ENCODE measurements at places on chromosomes 5 and 9.

GRCh38 chr9:107141967-107142366 is 141.1 kb upstream of the RAD23B start:
- DNase-seq = no peak

DNA sequence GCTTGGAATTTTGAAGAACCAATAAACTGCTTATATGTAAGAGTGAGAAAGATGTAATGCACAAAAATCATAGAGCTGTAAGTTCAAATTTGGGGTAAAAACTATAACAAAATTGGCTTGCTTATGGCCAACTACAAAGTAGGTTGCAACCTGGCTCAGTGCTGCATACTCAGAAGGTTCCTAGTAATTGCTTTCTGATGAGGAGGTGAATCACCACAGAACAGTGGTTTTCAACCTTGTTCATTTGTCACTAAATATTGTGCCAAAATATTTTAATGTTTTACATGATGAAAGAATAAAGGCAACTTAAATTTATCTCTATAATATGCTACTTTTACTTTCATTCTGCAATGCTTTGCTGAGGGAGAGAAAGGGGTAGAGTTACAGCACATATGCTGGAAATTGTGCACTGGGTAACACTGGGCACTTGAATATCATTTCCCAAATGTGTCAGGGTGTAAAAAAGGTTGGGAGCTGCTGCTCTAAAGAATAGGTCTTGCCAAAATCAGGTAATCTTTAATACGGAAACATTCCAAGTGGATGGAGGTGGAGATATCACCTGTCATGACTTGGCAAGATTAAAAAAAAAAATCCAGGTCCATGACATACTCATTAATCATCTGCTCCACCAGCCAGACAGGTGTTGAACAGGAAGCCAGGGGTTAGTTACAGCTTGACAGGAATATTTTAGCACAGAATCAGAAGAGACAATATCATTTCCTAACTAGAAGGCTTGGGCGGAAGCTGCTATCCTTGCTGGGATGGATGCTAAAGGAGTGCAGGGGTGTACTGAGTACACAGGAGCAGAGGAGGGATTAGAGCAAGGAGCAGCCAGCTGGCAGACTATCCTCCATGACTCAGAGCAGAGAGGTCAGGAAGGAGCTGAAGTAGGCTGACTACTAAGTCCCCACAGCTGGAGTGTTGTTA is 34.6 kb upstream of the CCL21 start:
- DNase-seq = no peak

DNA sequence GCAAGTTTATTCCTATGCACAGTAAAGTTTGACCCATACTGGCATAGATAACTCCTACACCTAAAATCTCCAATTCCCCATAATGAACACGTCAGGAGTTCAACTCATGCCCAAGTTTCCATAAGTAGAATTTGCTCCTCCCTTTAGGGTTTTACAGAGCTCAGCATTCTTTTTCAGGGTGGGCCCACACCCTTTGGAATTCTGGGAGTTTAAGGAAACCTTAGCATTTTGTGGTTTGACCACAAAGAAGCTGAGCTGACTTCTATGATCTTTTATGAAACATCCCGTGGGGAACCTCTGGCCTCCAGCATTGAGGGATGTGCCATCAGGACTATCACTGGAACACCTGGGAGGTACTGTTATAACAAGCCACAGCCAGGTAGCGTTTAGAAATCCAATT is 220.6 kb upstream of the MAP3K1 start:
- no peak for DNase-seq

DNA sequence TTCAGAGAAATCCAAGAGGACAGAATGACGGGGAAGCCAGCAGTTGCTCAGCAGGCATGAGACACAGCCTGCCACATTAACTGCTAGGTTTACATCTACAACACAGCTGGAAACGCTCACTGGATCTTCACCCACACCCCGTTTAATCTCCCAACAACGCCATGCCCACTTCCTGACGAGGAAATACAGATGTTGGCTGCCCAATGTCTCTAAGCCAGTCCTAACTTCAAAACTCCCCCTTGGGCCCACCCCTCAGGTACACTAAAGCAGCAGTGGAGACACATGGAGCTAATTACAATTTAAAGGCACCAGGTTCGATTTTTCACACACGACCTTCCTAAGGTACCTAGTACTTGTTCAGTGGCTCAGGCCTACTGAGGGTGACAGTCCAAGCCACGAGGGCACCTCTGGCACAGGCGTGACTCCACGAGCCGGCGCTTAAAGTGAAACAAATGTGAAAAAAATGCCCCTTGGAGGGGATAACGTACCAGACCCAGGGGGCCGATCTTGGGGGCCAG is 904 bp downstream of the RPL12 start:
- no peak for DNase-seq

- DNase-seq = no peak
These were observed 371.7 kb downstream of the ICE1 start for GRCh38 chr5:5794118-5794560.

- no peak for DNase-seq
These were observed 157.5 kb upstream of the HAPLN1 start for GRCh38 chr5:83877911-83878706.

DNA sequence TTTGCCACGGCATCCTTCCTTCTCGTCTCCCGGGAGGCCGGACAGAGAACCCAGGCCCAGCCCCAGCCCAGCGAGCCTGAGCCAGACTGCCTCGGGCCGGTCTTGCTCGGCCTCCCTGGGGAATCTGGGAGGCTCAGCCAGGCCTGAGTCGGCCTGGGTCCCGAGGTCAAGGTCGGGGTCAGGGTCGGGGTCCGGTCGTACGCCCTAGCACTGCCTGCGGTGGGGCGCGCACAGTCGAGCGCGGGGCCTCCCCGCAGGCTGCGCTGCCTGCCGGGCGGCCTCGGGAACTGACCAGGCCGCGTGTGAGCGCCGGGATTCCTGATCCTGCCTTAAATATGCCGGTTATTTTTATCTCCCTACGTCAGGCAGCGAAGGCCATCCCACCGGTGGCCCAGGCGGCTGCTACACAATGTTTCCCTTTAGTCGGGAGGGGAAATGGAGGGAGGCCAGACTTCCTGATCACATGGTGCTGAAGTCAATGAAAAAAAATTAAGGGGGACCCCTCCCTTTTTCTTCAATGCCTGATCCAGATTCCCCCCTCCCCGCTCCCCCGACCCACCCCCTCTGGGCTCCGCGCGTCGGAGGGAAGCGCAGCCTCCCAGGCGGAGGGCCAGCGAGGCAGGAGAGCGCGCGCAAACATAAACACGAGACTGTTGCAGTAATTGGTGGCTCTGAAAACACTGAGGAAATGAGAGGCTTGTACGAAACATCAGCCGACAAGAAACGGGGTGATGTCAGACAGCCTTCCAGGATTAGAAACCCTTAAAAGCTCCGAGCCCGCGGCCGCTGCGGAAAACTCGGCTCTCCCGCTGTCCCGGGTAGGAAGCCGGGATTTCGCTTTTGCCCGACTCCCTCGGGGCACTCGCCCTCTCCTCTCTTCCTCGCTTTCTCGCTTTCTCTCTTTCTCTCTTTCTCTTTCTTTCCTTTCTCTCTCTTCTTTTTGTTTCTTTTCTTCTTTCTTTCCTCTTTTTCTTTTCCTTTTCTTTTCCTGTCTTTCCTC is 148.2 kb upstream of the KLF4 start:
- peak; percentile 58 for DNase-seq

- DNase-seq = no peak
These were observed 50.2 kb downstream of the PRLR start for GRCh38 chr5:35180046-35180445.

- no peak for DNase-seq
These were observed 171.8 kb downstream of the XRCC4 start for GRCh38 chr5:83249156-83249555.

GRCh38 chr5:92468295-92468694 is 1085.2 kb upstream of the ARRDC3 start:
- no peak for DNase-seq

- no peak for DNase-seq
These were observed 322.1 kb downstream of the OSTF1 start for GRCh38 chr9:75410405-75410804.

- no peak for DNase-seq
These were observed 132.1 kb downstream of the MACROH2A1 start for GRCh38 chr5:135266975-135267374.
